ENCODE measurements at places on chromosomes 4 and X. TPM values are rescaled to one million over a fixed set of nuclear protein-coding genes. Genes with fewer than 3 reads are reported as not detected.

- H3K36me3 ChIP-seq: no peaks in the 10 kb centered on the region
- no peaks in the 10 kb centered on the region for H3K27me3 ChIP-seq
- no peak overlapping the region for H3K27ac ChIP-seq
- no peak for DNase-seq
- no peaks in the 10 kb centered on the region for H3K4me1 ChIP-seq
- H3K4me3 ChIP-seq: no peak overlapping the region
Measured at GRCh38 chr4:151468715-151469696, 60.0 kb downstream of the FHIP1A start.

GRCh38 chr4:63901304-63901703, 507.9 kb downstream of the TECRL start:
- no peak overlapping the region for H3K4me3 ChIP-seq
- DNase-seq: no peak
- no peaks in the 10 kb centered on the region for H3K4me1 ChIP-seq

GRCh38 chr4:25984796-25985195, 70.8 kb downstream of the SMIM20 start:
- DNase-seq: no peak
- H3K4me3 ChIP-seq: no peak overlapping the region
- H3K4me1 ChIP-seq: no peaks in the 10 kb centered on the region
- H3K27me3 ChIP-seq: no peaks in the 10 kb centered on the region

GRCh38 chr4:54914781-54915180, 210.6 kb downstream of the KDR start:
- no peak for DNase-seq
- no peaks in the 10 kb centered on the region for H3K27me3 ChIP-seq
- no peak overlapping the region for H3K4me3 ChIP-seq
- H3K36me3 ChIP-seq: no peaks in the 10 kb centered on the region

DNA sequence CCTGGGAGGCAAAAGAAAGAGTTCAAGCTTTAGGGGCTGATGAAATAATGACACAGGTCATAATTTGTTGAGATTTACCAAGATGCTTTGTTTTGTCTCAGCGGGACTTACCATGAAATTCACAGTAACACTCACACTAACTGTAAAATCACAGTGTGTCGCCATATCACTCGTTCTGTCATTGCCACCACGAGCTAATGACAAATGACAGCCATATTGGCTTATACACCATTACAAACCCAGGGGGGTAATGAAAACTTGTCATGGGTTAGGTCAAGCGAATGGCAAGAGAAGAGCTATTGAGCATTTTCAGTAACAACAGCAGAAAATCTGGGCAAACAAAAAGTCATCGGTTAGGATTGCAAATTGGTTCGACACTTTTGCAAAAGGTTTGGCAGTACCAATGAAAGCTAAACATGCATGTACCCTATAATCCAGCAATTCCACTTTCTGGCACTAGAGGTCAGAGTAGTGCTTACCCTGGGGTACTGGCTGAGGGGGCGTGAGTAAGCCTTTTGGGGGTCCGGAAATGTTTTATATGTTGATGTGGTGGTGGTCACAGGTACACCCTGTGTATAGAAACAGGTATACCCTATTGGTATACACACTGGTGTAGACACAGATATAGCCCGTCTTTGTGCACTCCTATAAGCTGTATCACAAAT, 83.9 kb upstream of the RAI2 start:
- peak; percentile 21 for DNase-seq
- H3K27me3 ChIP-seq: no peaks in the 10 kb centered on the region
- H3K4me1 ChIP-seq: no peaks in the 10 kb centered on the region
- no peaks in the 10 kb centered on the region for H3K36me3 ChIP-seq

DNA sequence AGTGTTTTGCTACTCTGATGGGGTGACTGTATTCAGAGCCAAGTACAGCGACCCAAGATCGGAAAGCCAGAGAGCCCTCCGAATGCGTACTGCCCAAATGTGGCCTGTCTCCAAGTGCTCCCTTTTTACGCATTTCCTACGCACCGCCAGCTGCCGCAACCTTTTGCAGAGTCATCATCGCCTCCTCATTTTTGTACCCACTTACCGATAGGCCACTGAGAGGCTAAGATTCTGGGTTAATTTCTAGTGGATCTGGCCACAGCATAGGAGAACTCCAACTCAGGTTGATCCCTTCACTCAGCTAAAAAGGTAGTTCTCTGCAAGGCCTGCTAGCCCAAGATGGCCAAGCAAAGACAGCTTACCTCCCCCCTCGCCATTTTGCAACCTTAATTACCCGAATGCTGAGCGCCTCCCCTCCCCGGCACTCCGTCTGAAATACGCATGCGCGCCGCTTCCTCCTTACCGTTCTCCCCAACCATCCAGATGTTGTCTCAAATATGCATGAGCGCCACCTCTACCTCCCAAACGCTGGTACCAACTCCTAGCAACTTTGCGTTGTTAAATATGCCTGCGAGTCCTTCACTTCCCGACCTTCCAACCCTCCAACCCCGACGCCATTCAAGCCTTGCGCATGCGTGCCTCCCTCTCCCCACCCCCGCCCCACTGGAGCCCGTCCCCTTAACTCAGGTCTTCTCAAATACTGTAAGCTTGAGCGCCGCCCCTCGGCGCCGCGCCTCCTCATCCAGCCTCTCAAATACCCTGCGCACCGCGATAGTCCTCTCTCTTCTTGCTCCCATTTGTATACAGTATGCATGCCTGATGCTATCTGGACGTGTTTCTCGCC, 11.8 kb upstream of the ZCCHC13 start:
- DNase-seq: peak; percentile 95
- H3K4me3 ChIP-seq: peak overlapping the region; percentile 56
- H3K36me3 ChIP-seq: no peaks in the 10 kb centered on the region

DNA sequence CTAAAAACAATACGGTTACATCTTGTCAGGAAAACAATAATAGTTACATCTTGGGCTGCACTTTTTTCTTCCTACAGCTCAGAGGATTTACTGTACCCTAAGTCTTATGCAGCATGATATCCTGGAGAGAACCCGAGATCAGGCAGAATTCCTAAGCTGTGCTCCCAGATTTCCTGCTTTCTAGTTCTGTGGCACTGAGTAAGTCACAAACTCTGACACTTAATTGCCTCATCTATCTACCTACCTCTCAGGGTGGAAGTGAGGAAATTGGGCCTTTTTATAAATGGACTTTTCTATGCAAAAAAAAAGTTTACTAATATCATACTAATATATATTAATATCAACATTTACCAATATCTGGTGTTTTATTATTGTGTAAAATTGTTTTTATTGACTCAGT, 438.5 kb downstream of the INPP4B start:
- no peak overlapping the region for H3K4me3 ChIP-seq
- no peaks in the 10 kb centered on the region for H3K27me3 ChIP-seq
- no peak for DNase-seq
- no peak overlapping the region for H3K27ac ChIP-seq

DNA sequence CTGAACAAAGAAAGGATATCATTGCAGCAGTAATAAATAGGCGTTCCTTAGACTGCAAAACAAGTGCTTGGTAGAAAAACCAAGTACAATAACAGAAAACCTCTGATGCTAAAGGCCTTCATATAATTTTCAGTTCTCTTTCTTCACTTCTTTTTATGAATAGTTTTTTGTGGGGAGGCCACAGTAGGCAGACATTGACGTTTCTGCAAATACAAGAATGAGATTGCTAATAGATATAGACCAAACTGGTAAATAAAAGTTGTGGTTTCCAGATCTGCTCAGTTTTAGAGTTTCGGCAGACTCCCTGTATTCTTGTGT, 57.0 kb upstream of the RAP1GDS1 start:
- no peaks in the 10 kb centered on the region for H3K4me1 ChIP-seq
- no peak for DNase-seq

Gene ZNF330
- total RNA-seq: 20.6 TPM
